Skeletal muscle tissue (tissue), 5 donors: ENCODE measurements at places on chromosomes 2 and 18. TPM values are rescaled to one million over a fixed set of nuclear protein-coding genes. Genes with fewer than 3 reads are reported as not detected.

Gene UGT1A8
- not detected for total RNA-seq

Gene CFC1
- total RNA-seq: not detected

Gene DNAH7
- total RNA-seq: under 0.01 TPM

Gene TMEM169
- total RNA-seq: 1.6 TPM

Gene CHST9
- 0.52 TPM for total RNA-seq

Gene ASB18
- total RNA-seq: 3.1 TPM
